ENCODE measurements at places on chromosomes 3 and 15.
A peak's percentile ranks its signal among the peaks of the same experiment; 100 is the strongest.

DNA sequence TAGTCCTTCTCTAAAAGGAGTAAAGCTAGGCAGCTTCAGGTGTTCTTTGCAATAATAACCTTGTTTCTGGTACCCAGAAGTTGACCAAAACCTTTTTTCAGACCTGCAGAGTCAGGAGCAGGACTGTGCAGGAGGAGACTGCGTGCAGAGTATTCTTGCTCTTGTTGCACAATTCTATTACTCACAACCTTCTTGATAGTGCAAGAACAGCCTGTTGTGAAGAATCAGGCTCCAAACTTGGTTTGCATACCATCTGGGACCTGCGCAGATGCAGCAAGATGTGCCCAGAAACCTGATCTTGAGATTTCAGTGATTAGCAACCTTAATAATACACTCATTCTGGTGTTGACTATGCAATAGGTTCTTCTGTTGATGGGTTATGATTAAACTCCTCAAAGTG is 111.9 kb downstream of the ATG7 start:
- no peak for DNase-seq

DNA sequence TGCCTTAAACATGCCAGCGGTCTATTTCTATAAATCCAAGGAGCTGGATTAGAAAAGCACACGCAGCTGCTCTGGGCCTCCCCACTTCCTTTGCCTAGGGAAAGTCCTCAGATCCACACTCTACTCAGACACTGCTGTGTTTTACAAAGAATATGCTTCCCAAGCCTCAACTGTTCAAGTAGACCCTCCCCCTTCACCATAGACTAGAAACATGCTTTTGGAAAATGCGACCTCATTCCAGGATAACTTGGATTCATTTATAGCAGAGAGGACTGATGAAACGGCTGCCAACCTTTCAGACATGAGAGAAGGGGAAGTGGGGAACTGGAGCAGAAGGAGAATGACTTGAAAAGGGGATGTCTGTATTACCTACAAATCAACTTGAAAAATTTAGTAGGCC is 64.0 kb downstream of the P3H2 start:
- no peak for DNase-seq

GRCh38 chr15:90839187-90840071 is 29.0 kb upstream of the FURIN start:
- no peak for DNase-seq

GRCh38 chr3:80771085-80771484 is 990.4 kb downstream of the GBE1 start:
- DNase-seq, result no peak

DNA sequence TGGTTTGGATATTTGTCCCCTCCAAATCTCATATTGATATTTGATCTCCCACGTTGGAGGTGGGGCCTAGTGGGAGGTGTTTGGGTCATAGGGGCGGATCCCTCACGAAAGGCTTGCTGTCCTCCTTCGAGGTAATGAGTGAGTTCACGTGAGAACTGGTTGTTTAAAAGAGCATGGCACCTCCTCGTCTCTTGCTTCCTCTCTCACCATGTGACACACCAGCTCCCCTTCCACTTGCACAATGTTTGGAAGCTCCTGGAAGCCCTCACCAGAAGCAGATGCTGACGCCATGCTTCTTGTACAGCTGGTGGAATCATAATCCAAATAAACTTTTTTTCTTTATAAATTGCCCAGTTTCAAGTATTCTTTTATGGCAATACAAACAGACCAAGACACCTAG is 38.6 kb downstream of the RFTN1 start:
- no peak for DNase-seq

GRCh38 chr3:7428206-7428718 is 567.3 kb downstream of the GRM7 start:
- DNase-seq, result no peak

DNA sequence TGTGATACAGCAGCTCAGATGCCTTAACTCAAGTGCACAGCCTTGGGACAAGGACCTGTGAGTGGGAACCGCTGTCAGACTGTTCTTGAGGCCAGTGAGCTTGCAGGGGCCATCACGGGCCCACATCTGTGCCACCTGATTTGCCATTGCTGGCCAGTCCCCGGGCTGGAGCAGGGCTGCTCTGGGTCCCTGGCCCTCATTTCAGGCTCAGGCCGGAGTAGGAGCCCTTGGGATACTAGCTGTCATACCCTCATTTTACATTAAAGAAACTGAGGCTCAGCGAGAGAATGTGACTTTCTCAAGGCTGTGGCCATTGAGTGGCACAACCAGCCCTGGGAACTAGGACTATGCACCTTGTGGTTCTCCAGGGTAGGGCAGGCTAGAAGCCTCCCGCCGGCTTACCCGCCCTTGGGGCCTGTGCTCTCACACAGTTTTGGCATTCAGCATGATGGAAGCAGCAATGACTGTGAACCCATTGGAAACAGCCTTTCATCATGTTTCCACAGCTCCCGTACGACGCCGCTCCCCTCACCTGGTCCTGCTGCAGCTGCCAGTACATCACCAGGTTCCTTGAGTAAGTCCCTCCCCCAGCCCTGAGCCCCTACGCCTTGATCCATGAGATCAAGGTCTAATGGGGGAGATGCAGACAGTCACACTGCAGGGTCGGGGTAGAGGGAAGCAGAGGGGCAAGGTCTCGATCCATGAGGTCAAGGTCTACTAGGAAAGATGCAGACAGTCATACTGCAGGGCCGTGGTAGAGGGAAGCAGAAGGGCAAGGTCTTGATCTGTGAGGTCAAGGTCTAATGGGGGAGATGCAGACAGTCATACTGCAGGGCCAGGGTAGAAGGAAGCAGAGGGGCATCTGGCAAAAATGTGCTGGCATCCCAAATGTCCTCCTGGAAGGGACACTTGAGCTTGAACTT is 42.2 kb downstream of the GOLGA6L10 start:
- DNase-seq, result no peak

DNA sequence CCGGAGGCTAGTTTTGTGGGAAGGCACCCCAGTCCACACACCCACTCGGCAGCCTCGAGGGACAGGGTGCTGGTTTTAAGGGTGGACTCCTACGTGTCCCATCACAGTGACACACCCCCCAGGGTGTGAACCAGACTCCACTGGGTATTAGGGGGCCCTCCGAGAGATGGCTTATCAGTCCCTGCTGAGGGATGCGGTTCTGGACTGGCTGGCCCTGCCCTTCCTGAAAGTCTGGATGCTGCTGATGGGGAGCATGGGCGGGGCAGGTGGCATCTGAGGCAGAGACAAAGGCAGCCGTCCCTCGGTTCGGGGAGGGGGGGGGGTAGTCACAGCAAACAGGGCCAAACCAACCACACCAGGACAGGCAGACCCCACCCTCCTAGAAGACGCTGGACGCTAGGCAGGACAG is 939 bp upstream of the ULK3 start:
- DNase-seq, result no peak

DNA sequence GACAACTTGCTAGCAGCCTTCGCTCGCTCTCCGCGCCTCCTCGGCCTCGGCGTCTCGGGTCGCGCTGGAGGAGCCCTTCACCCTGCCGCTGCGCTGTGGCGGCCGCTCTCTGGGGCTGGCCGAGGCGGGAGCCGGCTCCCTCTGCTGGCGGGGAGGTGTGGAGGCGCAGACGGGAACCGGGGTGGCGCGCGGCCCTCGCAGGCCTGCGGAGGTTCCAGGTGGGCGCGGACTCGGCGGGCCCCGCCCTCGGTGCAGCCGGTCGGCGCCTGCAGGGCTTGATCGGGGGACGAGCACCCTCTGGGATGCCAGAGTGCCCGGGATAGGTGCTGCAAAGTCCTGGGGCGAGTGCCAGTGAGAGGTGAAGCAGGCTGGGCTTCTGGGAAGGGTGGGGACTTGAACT is 989.9 kb downstream of the ROBO2 start:
- no peak for DNase-seq

- DNase-seq, result no peak
Measured at GRCh38 chr15:85964471-85964870, 115.2 kb upstream of the AGBL1 start.

- peak; percentile 1 for DNase-seq
Measured at GRCh38 chr15:55108858-55109518, 87.8 kb downstream of the RSL24D1 start.

GRCh38 chr3:25527801-25528200 is 99.7 kb downstream of the RARB start:
- DNase-seq, result no peak
